ENCODE measurements at places on chromosomes 4 and X. TPM values are rescaled to one million over a fixed set of nuclear protein-coding genes. Genes with fewer than 3 reads are reported as not detected.

Gene CTAG2
- total RNA-seq, result not detected

DNA sequence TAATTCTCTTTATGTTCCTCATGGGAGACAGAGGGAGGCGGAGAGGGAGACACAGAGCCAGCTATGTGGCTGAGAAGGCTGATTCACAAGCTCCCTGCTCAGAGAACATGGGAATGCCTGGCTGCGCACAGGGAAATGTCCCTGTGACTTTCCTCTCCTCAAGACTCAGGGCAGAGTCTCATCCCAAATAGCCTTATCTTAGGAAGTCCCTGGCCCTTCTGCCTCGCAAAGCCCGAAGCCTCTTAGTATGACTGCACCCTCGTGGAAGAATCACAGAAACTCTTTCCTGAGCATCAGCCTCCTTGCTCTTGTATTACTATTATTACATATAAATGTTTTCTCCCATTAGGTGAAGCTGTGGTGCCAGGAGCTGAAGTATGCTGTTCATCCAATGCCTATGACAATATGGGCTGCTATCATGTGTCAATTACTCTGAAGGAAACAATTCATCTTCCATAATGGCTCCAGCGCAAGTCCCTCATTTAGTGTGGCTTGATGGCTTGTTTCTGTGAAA lies 230.5 kb downstream of the MGST2 start:
- H3K27ac ChIP-seq, result no peak overlapping the region
- H3K27me3 ChIP-seq, result no peaks in the 10 kb centered on the region
- no peak overlapping the region for H3K4me3 ChIP-seq
- no peaks in the 10 kb centered on the region for H3K36me3 ChIP-seq
- DNase-seq, result no peak

GRCh38 chr4:138110815-138111214 lies 131.3 kb downstream of the SLC7A11 start:
- no peak overlapping the region for H3K4me3 ChIP-seq
- H3K27ac ChIP-seq, result no peak overlapping the region
- H3K4me1 ChIP-seq, result no peaks in the 10 kb centered on the region

Gene TBC1D25
- total RNA-seq, result 10.4 TPM

DNA sequence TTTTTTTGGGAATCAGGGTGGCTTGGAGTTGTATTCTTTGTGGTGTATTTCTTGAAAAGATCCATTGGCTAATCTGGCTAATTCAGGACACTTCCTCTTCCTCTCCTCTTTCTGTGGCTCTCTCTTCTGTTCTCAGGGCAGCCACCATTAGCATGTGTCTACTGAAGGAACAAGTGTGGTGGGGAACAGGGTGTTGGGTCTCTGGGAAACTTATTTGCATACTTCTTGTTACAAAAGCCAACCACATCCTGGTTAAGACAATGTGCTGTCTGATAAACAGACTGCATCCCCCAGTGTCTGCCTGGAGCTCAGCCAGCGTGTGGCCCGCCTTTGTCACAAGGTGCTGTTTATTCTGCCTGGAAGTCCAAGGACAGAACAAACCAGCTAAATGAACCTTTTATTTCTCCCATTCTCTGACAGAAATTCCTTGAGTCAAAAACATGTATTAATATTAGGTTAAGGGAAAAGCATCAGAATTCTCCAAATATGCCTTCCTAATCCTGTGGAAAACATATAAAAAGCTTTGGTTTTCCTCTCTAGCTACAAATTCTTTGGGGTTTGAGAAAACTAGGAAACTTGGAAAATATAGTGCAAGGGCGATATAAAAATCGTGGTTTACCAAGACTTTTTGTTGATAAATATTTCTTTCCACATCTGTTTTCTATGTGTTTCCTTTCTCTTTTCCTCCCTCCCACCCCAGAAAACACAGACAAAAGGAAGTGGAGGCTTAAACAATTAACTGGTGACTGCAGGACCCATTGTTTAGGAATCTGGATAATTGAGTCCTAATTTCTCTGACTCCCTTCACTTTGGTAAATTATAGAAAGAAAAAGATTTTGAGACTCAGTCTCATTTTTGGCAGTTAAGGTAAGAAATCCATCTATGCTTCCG lies 203.6 kb downstream of the SPRY1 start:
- H3K4me3 ChIP-seq, result no peak overlapping the region
- peaks cover 17% of the 10 kb centered on the region for H3K4me1 ChIP-seq
- peak overlapping the region; percentile 5 for H3K27ac ChIP-seq

Gene NDNF
- 11.8 TPM for total RNA-seq

DNA sequence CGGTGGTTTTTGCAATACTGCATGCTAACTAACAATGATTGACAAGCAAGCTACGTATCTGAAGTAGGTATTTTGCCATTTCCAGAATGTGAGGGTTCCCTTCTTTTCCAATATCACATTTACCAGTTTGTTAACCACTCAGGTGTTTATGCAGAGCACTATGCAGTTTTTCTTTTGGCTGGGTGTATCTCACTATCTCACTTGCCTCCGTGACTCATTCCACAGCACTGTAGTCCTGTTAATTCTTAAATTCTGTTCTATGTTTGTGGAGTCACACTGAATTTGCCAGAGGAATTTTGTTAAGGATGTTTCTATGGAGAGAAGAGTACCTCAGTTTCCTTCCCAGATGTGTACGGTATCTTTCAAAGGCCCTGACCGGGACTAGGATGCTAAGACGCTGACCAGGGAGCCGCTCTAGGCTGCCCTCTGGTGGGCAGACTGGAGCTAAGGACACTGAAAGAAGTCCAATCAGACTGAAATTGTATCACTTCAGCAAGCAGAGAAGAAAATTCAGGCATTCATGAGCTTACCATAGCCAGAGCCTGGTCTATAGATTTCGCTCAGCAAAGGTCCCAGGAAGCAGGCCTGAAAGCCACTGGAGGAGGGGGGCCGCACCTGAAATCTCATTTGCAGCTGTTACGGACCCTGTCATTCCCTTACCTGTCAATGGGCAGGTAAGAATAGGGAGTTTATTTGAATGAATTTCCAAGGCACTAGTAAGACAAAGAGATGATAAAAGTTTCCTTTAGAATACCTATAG lies 388.4 kb upstream of the SPOCK3 start:
- DNase-seq, result no peak
- no peaks in the 10 kb centered on the region for H3K27me3 ChIP-seq
- H3K4me3 ChIP-seq, result no peak overlapping the region
- no peaks in the 10 kb centered on the region for H3K36me3 ChIP-seq
- no peaks in the 10 kb centered on the region for H3K4me1 ChIP-seq
- no peak overlapping the region for H3K27ac ChIP-seq

Gene SLC25A5
- 272 TPM for total RNA-seq

GRCh38 chr4:158827543-158827981 lies 58.7 kb downstream of the FNIP2 start:
- peaks cover 48% of the 10 kb centered on the region for H3K4me1 ChIP-seq
- DNase-seq, result no peak
- H3K4me3 ChIP-seq, result no peak overlapping the region
- no peaks in the 10 kb centered on the region for H3K27me3 ChIP-seq

Gene PI4K2B
- 13.8 TPM for total RNA-seq

DNA sequence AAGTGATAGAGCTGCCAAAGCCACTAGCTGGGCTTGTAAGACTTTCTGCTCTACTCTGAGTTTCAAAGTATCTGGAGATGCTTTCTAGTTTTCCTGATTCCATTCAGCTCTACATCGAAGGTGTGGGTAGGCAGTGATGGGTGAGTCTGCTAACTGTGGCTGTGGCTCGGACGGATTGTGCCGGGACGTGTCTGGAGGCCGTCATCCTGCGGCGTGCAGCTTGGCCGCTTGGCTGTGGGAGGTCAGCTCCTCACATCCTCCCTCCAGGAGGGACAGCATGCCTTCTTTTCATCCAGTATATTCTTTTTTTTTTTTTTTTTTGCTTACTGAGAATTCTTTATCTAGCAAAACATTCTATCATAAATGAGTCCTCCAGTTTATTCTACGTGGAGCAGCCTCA lies 77.9 kb upstream of the AADAT start:
- H3K4me3 ChIP-seq, result no peak overlapping the region
- H3K27me3 ChIP-seq, result no peaks in the 10 kb centered on the region
- no peaks in the 10 kb centered on the region for H3K4me1 ChIP-seq
- no peak for DNase-seq
- no peaks in the 10 kb centered on the region for H3K36me3 ChIP-seq

GRCh38 chrX:33330798-33331197 lies 119.4 kb upstream of the DMD start:
- no peak overlapping the region for H3K4me3 ChIP-seq
- no peak overlapping the region for H3K27ac ChIP-seq
- no peaks in the 10 kb centered on the region for H3K27me3 ChIP-seq
- no peaks in the 10 kb centered on the region for H3K4me1 ChIP-seq
- H3K36me3 ChIP-seq, result no peaks in the 10 kb centered on the region

Data from esophagus muscularis mucosa (tissue), 4 donors.